Kidney (tissue), 22 donors: ENCODE measurements at places on chromosomes 3 and 15. TPM values are rescaled to one million over a fixed set of nuclear protein-coding genes. Genes with fewer than 3 reads are reported as not detected.

The MED12L gene
- 0.82 TPM for total RNA-seq

GRCh38 chr15:89477411-89478242, 18.8 kb downstream of the RHCG start:
- no peaks in the 10 kb centered on the region for H3K36me3 ChIP-seq
- H3K4me1 ChIP-seq: no peaks in the 10 kb centered on the region
- peaks cover 2% of the 10 kb centered on the region for H3K27me3 ChIP-seq
- H3K4me3 ChIP-seq: no peak overlapping the region
- H3K27ac ChIP-seq: no peak overlapping the region
- no peak for DNase-seq

The NXPE3 gene
- 13.3 TPM for total RNA-seq

- H3K4me3 ChIP-seq: no peak overlapping the region
- no peaks in the 10 kb centered on the region for H3K27me3 ChIP-seq
- no peaks in the 10 kb centered on the region for H3K4me1 ChIP-seq
- H3K27ac ChIP-seq: no peak overlapping the region
These were observed 13.9 kb downstream of the ANKDD1A start for GRCh38 chr15:64925335-64926330.

- no peaks in the 10 kb centered on the region for H3K27me3 ChIP-seq
- DNase-seq: no peak
- H3K4me3 ChIP-seq: no peak overlapping the region
- no peak overlapping the region for H3K27ac ChIP-seq
- H3K4me1 ChIP-seq: no peaks in the 10 kb centered on the region
- no peaks in the 10 kb centered on the region for H3K36me3 ChIP-seq
These were observed 25.8 kb downstream of the KLHL6 start for GRCh38 chr3:183529717-183530116.

DNA sequence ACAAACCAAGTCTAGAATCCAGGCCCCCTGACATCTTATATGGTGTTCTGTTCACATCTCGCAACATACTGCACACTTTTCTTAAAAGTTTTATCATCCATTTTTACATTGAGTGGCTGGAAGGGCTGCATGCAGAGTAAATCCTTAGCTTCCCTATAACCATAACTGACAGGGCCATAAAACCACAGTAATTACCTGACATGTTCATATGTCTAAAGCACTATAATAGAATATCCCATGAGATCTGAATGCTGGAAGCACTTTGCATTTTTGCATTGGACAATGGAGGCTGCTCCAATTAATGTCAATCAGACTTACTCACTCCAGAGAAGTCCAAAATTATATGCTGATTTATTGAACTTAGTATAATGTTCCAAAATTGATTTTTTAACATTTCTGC, 86.6 kb upstream of the HES1 start:
- H3K27ac ChIP-seq: no peak overlapping the region
- no peak for DNase-seq
- H3K27me3 ChIP-seq: no peaks in the 10 kb centered on the region
- no peaks in the 10 kb centered on the region for H3K36me3 ChIP-seq
